ENCODE measurements at places on chromosomes 4 and X.

- no peak for DNase-seq
These were observed 3.1 kb downstream of the CPE start for GRCh38 chr4:165381821-165382373.

- no peak for DNase-seq
These were observed 72.0 kb upstream of the MSX1 start for GRCh38 chr4:4787421-4787820.

GRCh38 chrX:120749141-120749846, 119.4 kb upstream of the C1GALT1C1 start:
- DNase-seq, result no peak

DNA sequence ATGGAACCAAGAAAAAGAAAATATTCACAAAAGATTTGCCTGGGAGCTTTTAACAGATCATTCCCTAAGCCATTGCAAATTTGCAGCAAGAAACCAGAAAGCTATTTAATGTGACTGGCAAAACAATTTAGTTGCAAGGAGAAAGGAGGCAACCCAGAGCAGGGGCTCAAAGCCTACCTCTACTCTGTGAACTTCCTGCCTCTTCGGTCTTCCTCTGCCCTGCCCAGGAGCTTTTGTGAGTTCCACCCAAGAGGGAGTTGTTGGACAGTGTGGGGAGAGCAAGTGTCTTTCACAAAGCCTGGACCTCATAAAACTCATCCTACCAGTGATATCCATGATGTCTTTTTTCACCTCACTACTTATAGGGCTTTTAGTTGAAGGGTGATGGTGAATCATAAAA, 107.4 kb downstream of the AFF1 start:
- DNase-seq, result no peak

GRCh38 chr4:104490770-104491480, 3.8 kb downstream of the CXXC4 start:
- DNase-seq, result peak; percentile 31

DNA sequence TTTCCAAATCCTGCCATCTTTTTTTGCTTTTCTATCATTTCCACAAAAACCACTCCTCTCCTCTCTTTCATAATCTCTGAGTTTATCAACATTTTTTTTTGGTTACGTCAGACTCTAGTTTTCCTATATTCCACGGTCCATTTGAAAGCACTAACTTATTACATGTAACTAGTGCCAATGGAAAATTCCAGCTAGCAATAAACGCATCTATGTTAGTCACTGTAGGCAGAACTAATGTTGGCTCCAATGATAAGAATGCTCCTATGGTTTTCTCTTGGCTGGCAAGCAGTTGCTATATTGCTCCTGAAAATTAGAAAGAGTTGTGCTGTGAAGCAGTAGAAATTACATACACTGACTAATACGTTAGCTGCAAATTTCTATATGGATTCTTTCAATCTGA, 634.6 kb upstream of the FTHL17 start:
- DNase-seq, result no peak

GRCh38 chr4:82515705-82516104, 46.1 kb downstream of the TMEM150C start:
- no peak for DNase-seq

- no peak for DNase-seq
These were observed 46.5 kb downstream of the EGF start for GRCh38 chr4:109959195-109959594.

GRCh38 chr4:119794113-119794512, 165.5 kb upstream of the PDE5A start:
- DNase-seq, result no peak

- no peak for DNase-seq
These were observed 118.2 kb upstream of the IL15 start for GRCh38 chr4:141518222-141518621.

DNA sequence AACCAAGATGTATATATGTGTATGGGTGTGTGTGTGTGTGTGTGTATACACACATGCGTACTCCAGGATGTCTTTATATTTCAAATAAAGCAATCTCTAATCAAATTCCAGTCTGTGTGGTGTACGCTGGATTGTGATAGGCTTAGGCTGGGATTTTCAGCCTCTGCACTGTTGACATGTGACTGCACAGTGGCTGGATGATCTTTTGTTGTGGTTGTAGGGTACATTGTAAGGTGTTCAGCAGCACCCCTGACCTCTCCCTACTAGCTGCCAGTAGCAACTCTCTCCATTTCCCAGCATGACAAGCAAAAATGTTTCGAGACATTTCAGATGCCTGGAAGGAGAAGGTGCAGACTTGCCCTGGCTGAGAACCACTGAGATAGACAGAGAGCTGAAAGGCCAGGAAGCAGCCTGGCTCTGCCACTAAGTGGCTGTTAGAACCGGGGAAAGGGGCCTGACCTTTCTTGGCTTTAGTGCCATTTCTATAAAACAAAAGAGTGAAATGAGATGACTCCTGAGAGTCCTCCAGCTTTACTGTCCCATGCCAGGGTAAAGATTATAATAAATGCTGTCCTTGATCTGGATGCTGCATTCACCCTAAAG, 10.5 kb downstream of the PGM2 start:
- no peak for DNase-seq

DNA sequence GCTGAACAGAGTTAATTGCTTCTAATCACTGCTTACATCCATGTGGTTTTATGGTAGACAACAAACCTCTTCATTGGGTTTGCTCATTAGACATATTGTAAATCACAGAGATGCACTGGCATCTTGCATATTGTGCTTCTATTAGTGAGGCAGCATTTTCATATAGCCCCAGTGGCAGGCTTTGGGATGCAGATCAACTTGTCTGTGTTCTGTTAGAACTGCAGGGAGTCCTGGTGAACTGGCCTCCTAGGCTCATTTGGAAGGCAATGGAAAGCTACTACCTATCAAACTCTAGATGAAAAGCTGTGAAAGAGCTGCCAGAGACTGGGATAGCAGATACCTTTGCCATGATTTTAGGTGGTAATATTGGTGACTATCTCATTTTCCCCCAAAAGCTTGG, 108.8 kb downstream of the NAA11 start:
- DNase-seq, result no peak

All from CD4-positive, alpha-beta T cell treated with Interleukin-6 at 100 ng/mL for 8 hours (primary cell).